T-helper 9 cell (primary cell): ENCODE measurements at places on chromosomes 5 and 9.

- no peak for DNase-seq
Observed at GRCh38 chr5:74576941-74577456, 63.5 kb downstream of the ENC1 start.

GRCh38 chr5:141345327-141345726 lies 1.7 kb downstream of the PCDHGA3 start:
- DNase-seq: no peak

GRCh38 chr9:119166096-119166495 lies 203.1 kb downstream of the BRINP1 start:
- no peak for DNase-seq

DNA sequence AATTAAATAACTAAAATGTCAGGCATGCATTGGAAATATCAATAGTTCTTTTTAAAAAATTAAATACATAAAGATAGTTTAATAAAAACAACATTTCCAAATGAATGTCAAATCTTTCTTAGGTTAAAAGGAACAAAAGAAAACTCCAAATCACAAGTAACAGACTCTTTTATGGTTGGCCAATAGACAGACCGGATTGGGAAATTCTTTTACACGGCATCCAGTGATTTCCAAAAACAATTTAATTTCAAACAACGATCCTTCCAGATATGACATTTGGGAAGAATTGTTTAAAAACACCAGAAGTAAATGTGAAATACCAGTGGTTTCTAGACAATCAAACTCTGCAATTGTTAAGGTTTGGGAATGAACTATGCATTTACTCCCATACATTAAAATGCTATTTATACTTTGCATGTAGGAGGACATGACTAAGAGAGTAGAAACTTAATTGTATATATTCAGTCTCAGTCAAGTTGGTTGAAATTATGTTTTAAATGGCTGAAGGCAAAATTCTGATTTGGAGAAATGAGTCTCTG lies 32.8 kb downstream of the ZNF474 start:
- DNase-seq: no peak

GRCh38 chr5:74251141-74252035 lies 389.1 kb downstream of the ENC1 start:
- DNase-seq: no peak

- DNase-seq: no peak
Observed at GRCh38 chr5:51203598-51203997, 179.7 kb upstream of the ISL1 start.

- no peak for DNase-seq
Observed at GRCh38 chr5:114702136-114702535, 340.3 kb downstream of the KCNN2 start.

- DNase-seq: no peak
Observed at GRCh38 chr9:112777914-112778313, 27.4 kb downstream of the SNX30 start.

DNA sequence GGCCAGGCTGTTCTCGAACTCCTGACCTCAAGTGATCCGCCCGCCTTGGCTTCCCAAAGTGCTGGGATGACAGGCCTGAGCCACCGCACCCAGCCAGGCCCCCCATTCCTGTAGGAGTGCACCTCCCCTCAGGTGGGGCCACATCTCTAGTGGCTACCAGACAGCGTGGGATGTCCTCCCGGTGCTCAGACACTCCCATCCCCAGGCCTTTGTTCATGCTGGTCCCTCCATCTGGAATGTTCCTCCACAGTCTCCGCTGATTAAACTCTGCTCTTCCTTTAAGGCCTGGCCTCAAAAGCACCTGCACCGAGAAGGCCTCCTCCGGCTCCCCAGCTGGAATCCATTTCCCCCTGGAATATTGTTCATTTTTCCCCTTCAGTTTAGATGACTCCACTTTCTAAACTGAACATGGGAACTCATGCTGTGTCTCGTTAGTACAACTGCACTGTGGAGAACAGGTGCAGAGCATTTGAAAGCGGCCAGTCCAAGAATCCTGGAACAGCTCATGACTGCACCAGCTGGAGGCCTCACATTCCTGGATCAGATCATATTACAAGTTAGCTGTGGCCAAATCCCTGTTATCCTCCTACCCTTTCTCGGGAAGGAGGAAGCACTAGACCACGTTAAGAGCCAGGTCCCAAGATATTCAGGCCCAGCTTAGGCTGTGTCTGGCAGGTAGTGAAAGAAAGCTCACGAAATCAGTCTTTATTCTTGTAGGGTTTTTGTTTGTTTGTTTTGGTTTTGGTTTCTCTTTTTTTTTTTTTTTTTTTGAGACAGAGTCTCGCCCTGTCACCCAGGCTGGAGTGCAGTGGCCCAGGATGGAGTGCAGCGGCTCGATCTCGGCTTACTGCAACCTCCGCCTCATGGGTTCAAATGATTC lies 10.8 kb upstream of the PRRC2B start:
- DNase-seq: no peak

- DNase-seq: no peak
Observed at GRCh38 chr5:116097301-116097700, 12.5 kb downstream of the COMMD10 start.

GRCh38 chr9:114246558-114246957 lies 76.3 kb upstream of the ORM1 start:
- DNase-seq: no peak

GRCh38 chr5:159566832-159567231 lies 236.5 kb upstream of the IL12B start:
- DNase-seq: no peak

DNA sequence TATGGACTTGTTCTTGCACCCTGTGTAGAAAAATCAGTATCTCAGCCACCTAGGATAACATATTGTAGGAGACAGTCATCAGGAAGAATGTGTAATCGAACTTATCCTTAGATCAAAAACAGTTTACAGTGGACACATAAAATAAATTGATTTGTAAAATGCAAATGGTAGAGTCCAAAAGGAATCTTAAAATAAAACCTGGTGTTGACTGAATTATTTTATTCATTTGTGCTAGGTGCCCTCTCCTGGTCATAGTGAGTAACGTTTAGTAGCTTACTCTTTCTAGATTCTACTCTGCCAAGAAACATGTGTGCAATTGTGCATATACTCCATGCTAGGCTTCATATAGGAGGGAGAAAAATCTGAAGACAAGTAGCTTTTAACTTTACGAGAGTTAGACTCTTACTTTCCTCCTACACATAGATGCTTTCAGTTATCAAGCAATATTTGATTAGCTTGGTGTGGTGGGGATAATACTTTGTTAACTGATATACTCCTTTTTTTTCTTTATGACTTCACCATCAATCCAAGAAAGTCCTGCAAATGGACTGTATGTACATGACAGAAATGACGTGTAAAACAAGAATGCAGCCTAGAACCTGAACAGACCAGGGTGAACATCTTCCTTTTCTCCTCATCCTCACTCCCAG lies 23.7 kb upstream of the LOX start:
- no peak for DNase-seq

GRCh38 chr5:142663246-142663645 lies 22.6 kb downstream of the FGF1 start:
- no peak for DNase-seq
